ENCODE measurements at places on chromosomes 4 and X.

DNA sequence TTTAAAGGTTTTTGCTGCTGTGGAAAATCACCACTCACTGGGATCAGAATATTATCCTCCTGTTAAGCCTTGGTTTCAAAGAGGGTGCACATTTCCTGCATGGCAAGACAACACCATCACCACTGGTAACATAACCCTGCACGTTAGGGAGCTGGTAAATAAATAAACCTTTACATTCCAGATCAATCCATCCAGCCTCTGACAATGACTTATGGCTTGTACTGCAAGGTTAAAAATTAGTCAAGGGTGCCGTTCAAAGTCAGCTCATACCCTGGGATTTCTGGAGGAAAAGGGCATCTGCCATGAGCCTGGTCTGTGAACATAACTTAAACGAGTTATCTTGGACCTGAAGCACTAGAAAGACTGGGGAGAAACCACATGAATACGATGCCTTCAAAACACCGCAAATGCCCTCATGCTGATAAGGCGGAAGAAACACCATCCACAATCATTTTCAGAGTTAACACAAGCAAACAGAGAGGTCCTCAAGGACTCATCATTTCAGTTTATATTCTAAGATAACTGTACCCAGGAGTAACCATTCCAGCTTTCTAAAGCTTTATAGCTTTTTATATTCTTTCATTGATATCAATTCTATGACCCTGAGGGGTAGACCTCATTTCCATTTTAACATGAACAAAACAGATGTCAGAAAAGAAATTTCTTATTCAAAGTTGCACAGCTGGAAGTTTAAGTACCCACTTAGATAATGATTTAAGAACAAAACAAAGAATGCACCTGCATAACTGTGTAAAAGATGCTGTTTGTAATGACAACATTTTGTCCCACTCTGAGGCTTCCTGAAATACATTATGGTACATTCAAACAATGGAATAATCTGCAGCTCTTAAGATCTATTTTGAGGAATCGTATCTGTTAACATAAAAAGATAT, 103.1 kb downstream of the NPNT start:
- DNase-seq, result no peak

- peak; percentile 46 for DNase-seq
Observed at GRCh38 chr4:157072002-157072401, 3.9 kb upstream of the GLRB start.

- no peak for DNase-seq
Observed at GRCh38 chr4:25233194-25233593, 639 bp upstream of the PI4K2B start.

- peak; percentile 11 for DNase-seq
Observed at GRCh38 chr4:3342182-3342854, 49.5 kb downstream of the RGS12 start.

GRCh38 chr4:2343476-2343875, 75.0 kb downstream of the ZFYVE28 start:
- no peak for DNase-seq

DNA sequence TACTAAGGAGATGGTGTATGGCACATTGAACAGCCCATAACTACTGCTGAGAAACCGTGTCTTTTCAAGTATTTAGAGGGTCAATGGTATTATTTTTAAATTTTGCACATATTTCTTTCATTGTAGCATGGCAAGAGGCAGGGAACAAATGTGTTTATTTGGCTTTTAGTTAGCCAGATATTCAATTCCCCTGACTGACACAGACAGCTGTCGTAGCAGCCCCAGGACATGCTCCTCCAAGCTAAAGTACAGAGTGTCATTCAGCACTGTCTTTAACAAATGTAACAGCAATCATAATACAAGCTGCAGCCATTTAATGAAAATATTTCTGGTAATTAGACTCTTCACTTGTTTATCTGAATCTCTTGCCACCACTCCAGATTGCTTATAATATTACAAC, 687.1 kb downstream of the KLHL13 start:
- no peak for DNase-seq

DNA sequence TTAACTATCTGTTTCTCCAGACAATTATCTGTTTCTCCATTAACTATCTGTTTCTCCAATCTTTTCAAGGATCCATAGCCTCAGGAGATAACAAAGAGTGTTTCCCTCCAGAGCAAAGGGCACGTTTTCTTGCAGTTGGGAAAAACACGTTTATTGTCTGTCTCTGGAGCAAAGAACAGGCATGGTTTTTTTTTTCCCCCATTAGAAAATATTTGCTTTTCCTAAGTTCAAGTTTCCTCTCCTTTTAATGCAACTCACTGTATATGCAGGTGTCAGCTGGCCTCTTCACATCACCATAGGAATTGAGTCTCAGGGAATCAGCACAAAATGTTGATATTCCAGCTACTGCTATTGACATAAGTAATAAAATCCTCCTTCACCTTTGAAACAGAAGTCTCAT, 984.4 kb downstream of the RAB28 start:
- DNase-seq, result no peak

DNA sequence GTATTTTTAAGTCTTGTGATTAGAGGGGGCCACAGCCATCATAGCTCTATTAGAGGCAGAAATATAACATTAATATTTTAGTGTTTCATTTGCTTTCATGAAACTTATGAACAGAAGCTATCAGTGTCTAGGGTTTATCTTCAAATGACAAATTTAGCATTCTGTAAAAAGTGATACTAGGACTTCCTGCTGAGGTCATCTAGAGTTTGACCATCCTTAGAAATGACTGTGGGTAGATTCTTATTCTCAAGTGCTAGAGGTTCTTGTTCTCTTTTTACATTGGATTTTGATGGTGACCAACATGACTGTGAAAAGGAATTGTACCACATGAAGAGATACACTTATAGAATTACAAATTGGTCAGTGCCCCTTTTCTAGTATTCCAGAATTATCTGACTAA, 568.6 kb downstream of the RPA4 start:
- no peak for DNase-seq

DNA sequence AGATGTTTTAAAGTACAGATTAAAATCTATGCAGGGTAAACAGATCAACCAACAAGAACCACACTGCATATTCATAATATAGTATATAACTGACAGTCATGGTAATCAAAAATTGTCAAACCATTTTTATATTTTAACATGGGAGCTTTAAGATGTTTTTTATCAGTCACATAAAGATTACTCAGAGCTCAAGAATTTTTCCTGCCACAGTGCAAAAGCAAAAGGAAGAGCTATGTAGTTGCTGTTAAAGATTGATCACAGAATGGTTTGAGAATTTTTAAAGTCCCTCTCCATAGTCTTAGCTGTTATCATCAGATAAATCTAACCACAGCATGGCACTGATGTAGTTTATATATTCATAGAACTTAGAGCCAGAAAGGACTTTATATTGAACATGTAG, 8.5 kb downstream of the RAB9B start:
- DNase-seq, result no peak

DNA sequence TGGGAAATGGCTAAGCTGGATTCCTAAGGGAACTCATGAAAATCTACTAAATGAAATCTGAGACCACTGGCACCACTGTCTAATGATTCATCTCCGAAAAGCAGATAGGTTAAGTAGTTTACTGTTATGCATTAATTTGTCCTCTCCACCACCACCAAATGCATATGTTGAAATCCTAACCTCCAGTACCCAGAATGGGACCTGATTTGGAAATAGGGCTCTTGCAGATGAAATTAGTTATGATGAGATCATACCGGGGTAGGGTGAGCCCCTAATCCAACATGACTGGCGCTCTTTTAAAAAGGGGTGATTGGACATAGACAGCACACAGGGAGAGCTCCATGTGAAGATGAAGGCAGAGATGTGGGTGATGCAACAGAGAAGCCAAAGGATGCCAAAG, 124.9 kb upstream of the GUCY1A1 start:
- DNase-seq, result no peak

- peak; percentile 86 for DNase-seq
Observed at GRCh38 chrX:5015451-5015850, 1213.2 kb downstream of the NLGN4X start.

GRCh38 chr4:16018841-16019240, 55.9 kb upstream of the FGFBP2 start:
- DNase-seq, result no peak

DNA sequence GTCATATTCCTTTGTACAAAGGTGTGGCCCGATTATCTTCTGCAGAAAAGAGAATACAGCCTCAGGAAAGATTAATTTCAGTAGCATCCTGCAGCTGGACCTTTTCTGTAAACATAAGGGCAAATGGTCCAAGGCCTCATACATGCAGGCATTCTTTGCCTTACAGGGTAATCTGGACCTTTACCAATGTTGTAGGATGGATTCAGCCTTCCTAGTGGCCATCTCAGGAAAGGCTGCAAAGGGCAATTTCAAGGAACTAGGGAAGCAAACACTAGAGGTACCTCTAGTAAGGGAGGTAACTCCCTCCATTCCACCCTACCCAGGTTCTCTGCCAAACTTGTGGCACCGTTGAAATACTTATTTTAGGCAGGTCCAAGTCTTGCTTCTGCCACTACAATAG, 43.0 kb downstream of the UGT2B28 start:
- no peak for DNase-seq

DNA sequence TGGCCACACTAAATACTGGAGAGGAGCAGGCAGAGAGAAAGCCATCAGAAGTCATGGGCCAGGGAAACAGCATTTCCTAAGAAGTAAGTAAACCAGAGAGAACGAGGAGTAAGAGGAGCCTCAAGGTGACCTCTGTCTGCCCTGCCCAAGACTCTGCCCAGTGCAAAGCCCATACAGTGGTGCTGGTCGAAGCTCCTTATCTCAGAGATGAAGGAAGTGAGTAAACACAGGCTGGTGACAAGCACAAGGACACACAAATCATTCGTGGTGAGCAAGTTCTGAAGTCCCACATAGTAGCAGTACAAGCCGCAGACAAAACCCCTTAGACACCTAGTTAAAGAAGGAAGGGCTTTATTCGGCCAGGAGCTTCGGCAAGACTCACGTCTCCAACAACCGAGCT, 62.7 kb downstream of the DCTD start:
- DNase-seq, result peak; percentile 27

GRCh38 chr4:105155426-105155825, 8.8 kb downstream of the TET2 start:
- DNase-seq, result no peak

GRCh38 chrX:129823522-129823921, 20.2 kb downstream of the ZDHHC9 start:
- peak; percentile 22 for DNase-seq

Measured in hematopoietic multipotent progenitor cell treated with erythropoietin and hydrocortisone succinate and interleukin-3 and kit ligand, for 4 days (in vitro differentiated cells).